ENCODE measurements at places on chromosomes 6 and 20.

GRCh38 chr6:53930330-53930729, 135.5 kb downstream of the LRRC1 start:
- DNase-seq, result no peak

GRCh38 chr6:151058021-151058733, 181.6 kb upstream of the AKAP12 start:
- DNase-seq, result no peak

DNA sequence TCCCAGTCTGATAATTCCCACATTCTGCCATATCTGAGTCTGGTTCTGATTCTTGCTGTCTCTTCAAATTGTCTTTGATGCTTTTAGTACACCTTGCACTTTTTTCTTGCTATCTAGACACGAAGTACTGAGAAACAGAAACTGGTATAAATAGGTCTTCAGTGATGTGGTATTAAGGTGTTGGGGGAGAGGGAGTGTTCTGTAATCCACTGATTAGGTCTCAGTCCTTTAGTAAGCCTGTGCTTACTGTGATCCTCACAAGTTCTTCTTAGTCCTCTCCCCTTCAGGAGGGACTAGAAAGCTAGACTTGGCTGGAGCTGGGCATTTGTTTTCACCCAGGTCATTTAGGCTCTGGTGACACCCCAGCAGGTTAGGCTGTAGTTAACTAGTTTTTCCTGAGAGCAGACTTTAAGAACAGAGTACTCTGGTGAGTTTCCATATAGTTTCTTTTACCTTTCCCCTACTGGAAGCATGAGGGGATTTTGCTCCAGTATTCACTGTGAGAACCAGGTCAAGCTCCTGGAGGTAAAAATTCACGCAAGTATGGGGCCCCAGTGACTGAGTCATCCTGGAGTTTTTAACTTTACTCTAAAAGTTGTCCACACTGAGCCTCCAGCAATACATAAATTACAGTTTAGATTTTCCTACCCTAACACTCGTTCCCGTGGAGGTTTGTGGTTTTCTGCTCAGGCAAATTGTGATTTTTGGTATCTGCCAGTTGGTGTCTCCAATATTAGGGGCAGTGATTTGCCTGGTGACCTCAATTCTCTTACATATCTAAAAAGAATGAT, 154.6 kb downstream of the CDKAL1 start:
- DNase-seq, result no peak

GRCh38 chr6:14396392-14396791, 278.8 kb downstream of the CD83 start:
- no peak for DNase-seq

GRCh38 chr6:126180585-126180984, 159.3 kb upstream of the CENPW start:
- no peak for DNase-seq

DNA sequence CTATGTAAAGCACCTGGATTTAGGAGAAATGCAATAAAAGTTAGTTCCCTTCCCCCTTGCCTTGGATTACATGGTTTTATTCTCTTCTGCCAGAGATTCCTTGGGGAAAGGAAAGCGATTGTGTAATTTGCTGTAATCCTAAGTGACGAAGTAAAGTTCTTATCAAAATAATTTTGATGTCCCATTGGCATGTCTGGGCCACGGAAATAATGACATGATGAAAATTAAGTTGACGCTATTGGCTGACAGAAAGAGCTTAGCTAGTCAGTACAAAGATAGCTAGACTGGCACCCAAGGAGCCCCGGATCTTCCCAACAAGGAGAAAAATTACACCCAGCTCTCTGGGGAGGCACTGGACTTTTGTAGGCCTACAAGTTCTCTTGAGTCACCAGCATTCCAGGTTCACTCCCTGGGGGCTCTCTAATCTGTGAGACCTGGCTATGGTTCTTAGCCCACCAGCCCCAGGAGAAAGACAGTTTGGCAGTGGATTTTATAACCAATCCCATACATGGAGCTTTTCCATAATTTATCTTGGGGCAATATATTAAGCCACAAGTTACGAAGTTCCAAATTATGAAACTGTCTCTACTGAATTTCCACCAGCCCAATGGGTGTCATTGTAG, 59.9 kb downstream of the FOXA2 start:
- no peak for DNase-seq

- no peak for DNase-seq
Measured at GRCh38 chr6:116564311-116564710, 7.0 kb upstream of the RWDD1 start.

GRCh38 chr20:45341939-45342854, 6.0 kb downstream of the SDC4 start:
- DNase-seq, result no peak

DNA sequence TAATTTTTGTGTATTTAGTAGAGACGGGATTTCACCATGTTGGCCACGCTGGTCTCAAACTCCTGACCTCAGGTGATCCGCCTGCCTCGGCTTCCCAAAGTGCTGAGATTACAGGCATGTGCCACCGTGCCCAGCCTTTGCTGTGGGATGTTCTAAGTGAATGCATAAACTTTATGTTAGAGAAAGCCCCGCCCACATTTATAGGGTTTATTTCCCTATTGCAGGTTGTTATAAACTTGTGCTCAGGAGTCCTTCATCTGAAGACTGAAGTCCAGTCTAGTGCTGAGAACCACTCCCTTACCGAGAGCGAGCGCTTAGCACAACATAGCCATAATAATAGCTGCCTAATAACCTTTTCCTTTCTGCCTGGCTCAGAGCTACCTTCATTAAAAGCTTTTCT, 75.4 kb upstream of the ZNF217 start:
- DNase-seq, result no peak

GRCh38 chr6:79544939-79545450, 7.8 kb upstream of the LCA5 start:
- DNase-seq, result no peak

- no peak for DNase-seq
Measured at GRCh38 chr20:57716202-57716601, 6.4 kb upstream of the PMEPA1 start.

DNA sequence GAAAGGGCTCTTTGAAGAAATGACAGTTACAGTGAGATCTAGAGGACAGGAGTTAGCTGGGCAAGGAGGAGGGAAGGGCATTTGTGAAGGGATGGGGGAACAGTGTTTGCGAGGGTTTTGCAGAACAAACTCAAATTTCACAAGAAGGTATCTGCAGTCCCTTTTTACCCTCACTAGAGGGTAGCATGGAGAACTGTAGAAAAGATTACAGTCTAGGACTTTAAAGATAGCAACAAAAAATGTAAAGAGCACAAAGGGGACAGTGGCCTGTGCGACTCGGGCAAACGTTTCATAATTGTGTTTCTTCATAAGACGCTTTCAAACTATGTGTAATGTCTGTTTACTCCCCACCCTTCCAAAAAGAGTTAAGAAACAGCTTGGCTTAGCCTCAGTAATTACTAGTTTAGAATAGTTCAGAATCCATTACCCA, 21.2 kb upstream of the ASXL1 start:
- DNase-seq, result no peak

GRCh38 chr20:44967207-44967807, 995 bp downstream of the STK4 start:
- DNase-seq, result no peak

DNA sequence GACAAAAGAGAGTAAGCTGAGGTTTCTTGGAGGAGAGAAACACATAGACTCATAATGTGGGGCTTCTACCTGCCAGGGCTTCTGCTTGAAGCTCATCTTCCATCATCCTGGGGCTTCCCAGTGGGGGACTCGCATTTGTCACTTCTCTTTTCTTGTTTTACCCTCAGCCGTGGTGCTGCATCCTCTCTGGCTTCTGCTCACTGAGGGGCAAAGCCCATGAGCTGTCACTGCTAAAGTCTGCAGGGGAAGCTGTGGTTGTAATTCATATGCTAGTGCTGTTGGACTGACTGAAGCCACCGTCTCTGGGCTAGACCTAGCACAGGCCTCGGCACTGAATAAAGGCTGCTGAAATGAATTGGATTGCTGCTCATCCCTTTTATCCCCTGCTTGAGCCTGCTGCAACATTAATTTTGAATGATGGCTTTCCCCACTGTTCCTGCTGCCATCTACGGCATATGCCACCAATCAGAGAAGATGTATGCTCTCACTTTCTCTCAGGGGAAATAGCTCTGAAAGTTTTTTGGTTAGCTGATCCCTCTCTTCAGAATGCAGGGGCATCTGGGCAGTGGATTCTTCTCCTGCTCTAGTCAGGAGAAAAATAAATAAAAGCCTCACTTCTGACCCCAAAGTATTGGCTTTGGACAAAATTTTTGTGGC, 568.4 kb upstream of the MAP3K7 start:
- no peak for DNase-seq

DNA sequence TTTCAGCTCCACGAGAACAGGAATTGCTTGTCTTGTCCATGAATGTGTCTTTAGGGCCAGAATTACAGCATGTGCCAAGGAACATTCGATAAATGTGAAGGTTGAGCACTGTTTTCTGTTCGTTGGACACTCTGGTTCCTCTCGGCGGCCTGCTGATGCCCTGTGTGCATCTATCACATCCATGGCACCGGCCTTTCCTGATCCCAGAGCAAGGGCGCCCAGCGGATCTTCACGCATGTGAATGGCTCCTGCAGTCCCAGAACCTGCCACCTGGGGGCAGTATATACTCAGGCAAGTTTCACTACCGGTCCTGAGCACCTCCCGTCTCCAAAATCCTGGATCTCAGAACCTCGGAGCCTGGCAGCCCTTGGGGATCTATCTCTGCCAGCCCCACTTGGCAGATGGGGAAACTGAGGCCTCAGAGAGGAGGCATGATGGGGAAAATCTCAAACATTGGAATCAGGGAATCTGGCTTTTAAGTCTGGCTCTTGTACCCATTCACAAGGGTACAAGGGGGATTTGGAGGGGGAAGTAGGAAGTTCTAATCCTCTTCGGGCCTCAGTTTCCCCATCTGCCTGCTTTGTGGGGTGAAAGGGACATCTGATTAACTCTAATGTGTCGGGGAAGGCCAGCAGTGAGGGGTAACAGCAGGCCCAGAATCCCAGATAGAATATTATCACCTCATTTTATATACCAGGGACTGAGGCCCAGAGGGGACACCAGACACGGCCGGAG, 4.3 kb upstream of the CEBPB start:
- peak; percentile 78 for DNase-seq

DNA sequence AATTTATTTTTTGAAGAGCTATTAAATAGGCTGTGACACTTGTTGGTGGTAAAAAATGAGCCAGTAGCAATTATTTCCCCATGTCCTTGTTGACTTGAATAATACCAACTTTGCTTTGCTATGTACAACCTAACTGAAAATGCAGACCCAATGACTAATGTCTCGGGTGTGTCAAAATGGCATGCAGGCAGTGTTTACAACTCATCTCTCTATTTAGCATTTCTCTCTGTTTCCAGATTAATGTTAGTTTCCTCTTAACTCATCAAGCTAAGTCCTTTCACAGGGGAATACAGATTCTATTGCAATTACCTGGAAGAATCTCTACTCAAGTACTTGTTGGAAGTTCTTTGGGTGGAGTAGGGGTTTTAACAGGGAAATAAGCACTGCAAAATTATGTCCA, 504.4 kb downstream of the BCKDHB start:
- no peak for DNase-seq

- no peak for DNase-seq
Measured at GRCh38 chr6:28209753-28210535, 15.1 kb upstream of the ZSCAN9 start.

- no peak for DNase-seq
Measured at GRCh38 chr20:18166950-18167349, 29.3 kb downstream of the KAT14 start.
